ENCODE measurements at places on chromosomes 1 and 21. TPM values are rescaled to one million over a fixed set of nuclear protein-coding genes. Genes with fewer than 3 reads are reported as not detected.

DNA sequence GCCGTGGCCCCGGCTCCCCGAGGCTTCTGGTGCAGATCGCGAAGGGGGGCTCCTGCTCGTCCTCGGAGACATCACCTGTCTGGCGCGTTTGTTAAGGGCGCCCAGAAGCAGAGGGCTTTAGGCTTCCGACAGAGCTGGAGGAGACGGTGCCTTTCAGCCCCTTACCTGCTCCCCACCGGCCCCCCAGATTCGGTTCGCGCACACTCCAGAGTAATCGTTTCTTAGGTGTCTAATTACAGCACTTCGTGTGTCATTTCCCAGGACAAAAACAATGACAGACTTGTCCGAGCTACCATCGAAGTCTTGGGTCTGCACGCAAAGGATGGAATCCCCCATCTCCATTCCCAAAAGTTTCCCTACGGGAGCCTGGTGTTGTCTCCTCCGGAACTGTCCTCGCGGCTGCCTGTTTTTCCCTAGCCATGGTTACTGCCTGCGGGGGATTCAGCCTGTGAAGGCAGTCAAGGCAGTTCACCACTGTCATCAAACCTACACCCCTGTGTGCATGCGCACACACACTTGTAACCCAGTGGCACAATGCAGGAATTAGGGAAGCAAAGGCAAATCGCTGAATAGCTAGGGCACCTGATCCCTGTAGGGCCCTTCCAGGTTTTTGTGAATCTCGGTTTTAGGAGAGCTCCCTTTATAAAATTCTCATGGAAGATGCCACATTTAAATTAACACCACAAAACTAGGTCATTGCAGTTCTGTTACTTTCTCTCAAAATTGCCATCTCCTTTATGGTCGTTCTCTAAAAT lies 738 bp upstream of the CDC42BPA start:
- peaks cover 7% of the 10 kb centered on the region for H3K4me1 ChIP-seq
- no peaks in the 10 kb centered on the region for H3K36me3 ChIP-seq
- H3K27me3 ChIP-seq: no peaks in the 10 kb centered on the region
- no peak for DNase-seq

GRCh38 chr1:115492880-115493279 lies 148.9 kb upstream of the VANGL1 start:
- no peak for DNase-seq
- H3K36me3 ChIP-seq: no peaks in the 10 kb centered on the region
- no peak overlapping the region for H3K4me3 ChIP-seq
- no peaks in the 10 kb centered on the region for H3K4me1 ChIP-seq
- no peaks in the 10 kb centered on the region for H3K27me3 ChIP-seq

GRCh38 chr1:156497078-156497742 lies 3.4 kb downstream of the MEF2D start:
- no peak for DNase-seq
- no peak overlapping the region for H3K4me3 ChIP-seq
- H3K4me1 ChIP-seq: peaks cover 26% of the 10 kb centered on the region
- no peak overlapping the region for H3K27ac ChIP-seq
- no peaks in the 10 kb centered on the region for H3K27me3 ChIP-seq

DNA sequence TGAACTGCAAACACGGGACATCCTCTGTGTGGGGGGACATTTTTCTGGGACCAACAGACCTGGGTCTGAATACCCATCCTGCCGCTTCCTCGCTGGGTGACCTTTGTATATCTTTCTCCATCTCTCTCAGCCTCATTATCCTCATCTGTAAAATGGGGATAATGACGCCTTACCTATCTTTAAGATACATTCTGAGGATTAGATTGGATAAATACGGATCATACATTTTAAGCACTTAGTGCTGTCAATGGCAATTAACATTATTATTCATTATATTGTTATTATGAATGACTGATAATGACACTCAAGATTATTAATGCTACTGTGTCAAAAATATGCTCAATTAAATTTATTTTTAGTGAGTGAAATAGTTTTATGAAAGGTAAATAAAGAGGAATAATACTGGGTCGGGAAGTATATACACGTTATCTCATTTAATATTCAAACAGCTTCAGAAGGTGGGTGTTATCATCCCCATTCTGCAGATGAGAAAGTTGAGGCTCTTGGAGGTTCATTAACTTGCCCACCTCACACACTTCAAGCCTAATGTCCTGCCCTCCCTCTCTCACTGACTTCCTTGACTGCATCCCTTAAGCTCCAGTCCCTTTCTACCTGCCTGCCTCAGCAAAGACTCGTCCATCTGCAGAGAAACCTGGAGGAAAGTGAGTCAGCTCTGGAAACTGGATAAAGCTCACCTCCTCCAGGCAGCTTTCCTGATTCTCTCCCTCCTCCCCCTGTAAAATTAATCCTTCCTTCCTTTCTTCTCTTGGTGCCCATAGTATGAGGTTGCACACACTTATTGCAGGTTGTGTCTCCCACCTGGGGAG lies 120.7 kb upstream of the JUN start:
- no peaks in the 10 kb centered on the region for H3K27me3 ChIP-seq
- peak overlapping the region; percentile 41 for H3K4me3 ChIP-seq

DNA sequence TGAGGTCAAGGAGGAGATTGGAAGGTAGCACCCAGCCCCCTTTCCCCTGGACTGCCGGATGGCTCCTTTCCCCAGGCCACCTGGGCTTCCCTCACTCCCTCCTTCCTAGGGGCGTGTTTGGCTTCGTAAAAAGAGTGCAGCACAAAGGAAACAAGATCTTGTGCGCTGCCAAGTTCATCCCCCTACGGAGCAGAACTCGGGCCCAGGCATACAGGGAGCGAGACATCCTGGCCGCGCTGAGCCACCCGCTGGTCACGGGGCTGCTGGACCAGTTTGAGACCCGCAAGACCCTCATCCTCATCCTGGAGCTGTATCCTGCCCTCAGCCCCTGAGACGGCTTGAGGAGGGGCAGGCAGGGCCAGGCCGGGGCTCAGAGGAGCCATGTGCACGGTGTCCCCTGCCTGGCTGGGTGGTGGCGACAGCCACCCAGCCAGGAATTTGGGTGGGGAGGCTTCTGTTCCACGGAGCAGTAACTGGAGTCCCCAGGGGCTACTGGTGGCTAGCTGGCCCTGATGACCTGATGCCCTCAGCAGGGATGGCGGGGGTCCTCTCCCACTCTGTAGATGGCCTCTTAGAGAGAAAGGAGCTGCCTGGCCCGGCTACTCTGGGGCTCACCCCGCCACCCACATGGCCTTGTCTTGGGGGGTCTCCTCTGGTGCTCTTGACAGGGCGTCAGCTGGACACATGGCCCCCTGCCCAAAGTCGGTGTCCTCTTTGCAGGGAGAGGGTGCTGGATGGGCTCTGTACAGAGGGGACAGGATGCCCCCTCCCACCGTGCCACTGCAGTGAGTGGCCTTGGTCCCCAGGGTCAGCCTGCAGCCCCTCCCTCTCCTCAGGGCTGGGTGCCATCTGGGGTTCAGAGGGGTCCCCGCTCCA lies 39.5 kb downstream of the TRIM11 start:
- no peaks in the 10 kb centered on the region for H3K27me3 ChIP-seq
- no peaks in the 10 kb centered on the region for H3K36me3 ChIP-seq
- H3K27ac ChIP-seq: no peak overlapping the region
- DNase-seq: no peak

SLC19A1 gene
- 50.2 TPM for total RNA-seq

DNA sequence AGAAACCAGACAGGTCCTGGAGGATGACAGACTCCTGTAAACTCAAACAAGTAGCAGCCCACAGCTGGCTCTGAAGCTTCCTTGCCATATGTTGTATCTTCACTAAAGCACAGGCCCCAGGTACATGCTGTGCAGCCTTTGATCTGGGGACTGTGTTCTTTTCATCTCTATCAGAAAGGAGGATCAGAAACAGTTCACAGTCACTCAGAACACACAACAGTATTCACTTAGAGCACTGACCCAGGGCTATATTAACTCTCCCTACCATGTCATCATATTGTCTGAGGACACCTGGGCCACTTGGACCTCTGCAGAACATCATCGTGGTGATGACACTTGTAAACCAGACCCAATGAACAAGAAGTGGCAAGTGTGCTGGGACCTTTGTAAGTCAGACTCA lies 222.0 kb downstream of the SETD4 start:
- no peak overlapping the region for H3K4me3 ChIP-seq
- no peak for DNase-seq
- no peak overlapping the region for H3K27ac ChIP-seq

- no peak overlapping the region for H3K27ac ChIP-seq
- H3K36me3 ChIP-seq: no peaks in the 10 kb centered on the region
- no peaks in the 10 kb centered on the region for H3K4me1 ChIP-seq
- no peak for DNase-seq
Measured at GRCh38 chr1:211068976-211069375, 65.0 kb downstream of the KCNH1 start.

DNA sequence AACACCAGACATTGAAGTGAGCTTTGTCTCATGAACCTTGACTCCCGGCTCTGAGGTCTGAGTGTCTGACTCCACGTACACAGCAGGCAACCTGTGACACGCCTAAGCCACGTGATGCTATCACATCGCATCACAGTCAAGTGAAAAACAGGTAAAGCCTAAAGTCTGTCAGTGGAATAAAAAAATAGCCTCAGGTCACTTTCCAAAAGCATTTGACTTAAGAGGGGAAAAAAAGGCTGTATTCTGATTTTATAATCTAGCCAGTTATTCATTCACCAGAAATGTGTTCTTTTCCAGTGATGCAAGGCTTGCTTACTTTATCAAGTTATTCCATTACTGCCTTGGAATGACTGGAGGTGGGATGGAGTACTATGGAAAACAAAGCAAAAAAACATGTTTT lies 163.2 kb upstream of the HMCN1 start:
- no peak for DNase-seq
- H3K4me3 ChIP-seq: no peak overlapping the region
- H3K36me3 ChIP-seq: no peaks in the 10 kb centered on the region
- no peaks in the 10 kb centered on the region for H3K4me1 ChIP-seq
- H3K27me3 ChIP-seq: no peaks in the 10 kb centered on the region
- H3K27ac ChIP-seq: no peak overlapping the region

DNA sequence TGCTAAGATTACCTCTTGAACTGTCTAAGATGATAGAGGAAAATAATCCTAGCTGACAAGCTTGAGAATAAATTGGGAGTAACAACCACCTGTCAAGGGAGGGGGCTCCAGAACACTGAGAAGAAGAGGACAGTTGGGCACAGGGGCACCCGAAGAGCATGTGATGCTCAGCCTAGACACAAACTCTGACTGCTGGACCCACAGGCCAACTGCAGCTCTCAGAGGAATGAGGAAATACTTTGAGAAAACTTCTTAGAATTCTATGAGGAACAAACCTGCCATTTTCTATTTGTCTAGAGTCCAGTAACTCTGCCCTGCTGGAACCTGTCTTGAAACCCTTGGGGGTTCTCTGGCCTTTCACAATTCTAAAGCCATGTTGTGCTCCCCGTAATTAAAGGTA lies 124.1 kb upstream of the KCNK2 start:
- H3K4me3 ChIP-seq: no peak overlapping the region
- no peaks in the 10 kb centered on the region for H3K27me3 ChIP-seq
- no peaks in the 10 kb centered on the region for H3K4me1 ChIP-seq
- no peaks in the 10 kb centered on the region for H3K36me3 ChIP-seq

Data from HCT116 (cell line).